ENCODE measurements at places on chromosomes 4 and X. TPM values are rescaled to one million over a fixed set of nuclear protein-coding genes. Genes with fewer than 3 reads are reported as not detected.

DNA sequence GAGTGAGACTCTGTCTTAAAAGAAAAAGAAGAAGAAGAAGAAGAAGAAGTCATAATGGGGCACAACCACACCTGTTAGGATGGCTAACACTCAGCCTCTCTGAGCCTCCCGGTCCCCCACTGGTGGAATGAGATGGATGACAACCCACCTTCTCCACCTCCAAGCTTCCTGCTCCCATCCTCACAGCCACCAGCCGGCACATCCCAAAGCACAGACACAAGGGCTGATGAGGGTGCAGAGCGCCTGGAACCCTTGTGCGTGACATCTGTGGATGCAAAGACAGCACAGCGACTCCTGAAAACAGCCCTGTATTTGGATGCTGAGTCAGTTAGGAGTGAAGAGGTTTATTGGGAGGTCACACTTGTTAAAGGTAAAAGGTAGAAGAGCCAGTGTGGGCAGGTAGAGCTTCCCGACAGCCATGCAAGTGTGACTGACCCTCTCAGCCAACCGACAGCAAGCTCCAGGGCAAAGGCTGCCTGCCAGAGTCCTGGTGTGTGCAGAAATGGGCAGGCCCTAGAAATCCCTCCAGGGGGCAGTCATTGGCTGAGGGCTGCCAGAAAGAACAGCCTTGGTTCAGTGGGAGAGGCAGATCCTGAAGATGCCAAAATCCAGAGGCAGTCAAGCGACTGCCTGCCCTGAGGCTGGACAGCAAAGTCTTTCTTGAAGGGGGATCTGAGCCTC, 26.6 kb upstream of the MAN2B2 start:
- H3K27me3 ChIP-seq, result no peaks in the 10 kb centered on the region
- no peaks in the 10 kb centered on the region for H3K4me1 ChIP-seq
- no peak overlapping the region for H3K27ac ChIP-seq
- no peak for DNase-seq

Gene MXRA5
- 6.6 TPM for total RNA-seq

DNA sequence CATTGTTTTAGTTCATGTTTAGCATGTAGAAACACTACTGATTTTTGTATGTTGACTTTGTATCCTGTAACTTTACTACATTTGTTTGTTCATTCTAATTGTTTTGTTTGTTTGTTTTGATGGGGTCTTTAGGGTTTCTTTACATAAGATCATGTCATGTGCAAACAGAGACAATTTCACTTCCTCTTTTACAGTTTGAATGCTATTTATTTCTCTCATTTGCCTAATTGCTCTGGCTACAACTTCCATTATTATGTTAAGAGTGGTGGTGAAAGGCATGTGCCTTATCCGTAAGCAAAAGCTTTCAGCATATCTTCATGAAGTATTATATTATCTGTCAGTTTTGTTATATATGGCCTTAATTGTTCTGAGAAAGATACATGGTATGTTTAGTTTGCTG, 571.1 kb downstream of the PCDH7 start:
- H3K4me3 ChIP-seq, result no peak overlapping the region
- no peaks in the 10 kb centered on the region for H3K36me3 ChIP-seq
- H3K27me3 ChIP-seq, result no peaks in the 10 kb centered on the region
- H3K4me1 ChIP-seq, result no peaks in the 10 kb centered on the region
- H3K27ac ChIP-seq, result no peak overlapping the region

Gene SLC9B1
- 1.6 TPM for total RNA-seq

Gene ADH1C
- 8.8 TPM for total RNA-seq

- no peaks in the 10 kb centered on the region for H3K4me1 ChIP-seq
- H3K4me3 ChIP-seq, result no peak overlapping the region
- H3K27ac ChIP-seq, result no peak overlapping the region
- H3K36me3 ChIP-seq, result no peaks in the 10 kb centered on the region
Observed at GRCh38 chr4:31193521-31193920, 473.4 kb downstream of the PCDH7 start.

GRCh38 chrX:79366873-79367749, at the start of gene ITM2A:
Gene ITM2A, minus strand, starts transcription at chrX:79367334. Its CDS starts 119 bp downstream, at chrX:79367215.
- H3K4me3 ChIP-seq, result peak within 1 kb of the TSS; percentile 60
- peak within 1 kb of the TSS; percentile 87 for H3K27ac ChIP-seq
- no peaks in the 10 kb centered on the region for H3K36me3 ChIP-seq
- no peaks in the 10 kb centered on the region for H3K4me1 ChIP-seq
- no peaks in the 10 kb centered on the region for H3K27me3 ChIP-seq
- peak; percentile 49 for DNase-seq

Gene RHOXF2
- total RNA-seq, result not detected

DNA sequence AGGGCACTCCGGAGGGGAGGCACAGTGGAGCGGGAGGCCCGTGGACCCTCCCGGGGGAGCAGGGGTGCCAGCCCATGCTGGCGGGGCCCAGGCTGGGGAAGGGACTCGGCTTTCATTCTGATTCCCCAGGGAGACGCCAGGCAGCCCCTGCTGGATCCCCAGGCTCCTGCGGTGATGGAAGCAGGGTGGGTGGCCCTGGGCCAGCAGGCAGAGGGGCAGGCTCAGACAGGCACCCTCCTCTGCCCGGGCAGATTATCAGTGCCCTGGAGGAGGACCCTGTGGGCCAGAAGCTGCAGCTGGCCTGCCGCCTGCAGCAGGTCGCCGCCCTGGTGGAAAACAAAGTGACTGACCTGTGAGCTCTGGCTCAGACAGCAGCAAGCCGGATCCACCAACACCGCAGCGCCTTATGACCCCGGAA, 2.1 kb upstream of the SRPK3 start:
- H3K27ac ChIP-seq, result peak overlapping the region; percentile 19
- no peak overlapping the region for H3K4me3 ChIP-seq
- H3K4me1 ChIP-seq, result no peaks in the 10 kb centered on the region
- DNase-seq, result no peak
- no peaks in the 10 kb centered on the region for H3K27me3 ChIP-seq
